A549 treated with AZD2906 at 1 μM for 4 hours (cell line): ENCODE measurements at places on chromosomes 7 and 10. TPM values are rescaled to one million over a fixed set of nuclear protein-coding genes. Genes with fewer than 3 reads are reported as not detected.

CABCOCO1 gene
- 0.16 to 0.50 TPM (median 0.41 TPM) in 5 replicates for total RNA-seq

TRIP6 gene
- total RNA-seq: 42.1 to 58.3 TPM (median 52.4 TPM) in 5 replicates

SNCG gene
- 10.4 to 14.7 TPM (median 14.1 TPM) in 5 replicates for total RNA-seq

WASHC2A gene
- 10.9 to 14.9 TPM (median 11.3 TPM) in 5 replicates for total RNA-seq

NEUROD6 gene
- not detected in 5 replicates for total RNA-seq

GPRIN2 gene
- total RNA-seq: 29.8 to 43.1 TPM (median 39.4 TPM) in 5 replicates

HKDC1 gene
- 8.0 to 11.7 TPM (median 9.0 TPM) in 5 replicates for total RNA-seq

HOXA7 gene
- 5.0 to 5.3 TPM (median 5.2 TPM) in 5 replicates for total RNA-seq

MACROH2A2 gene
- total RNA-seq: 23.6 to 28.1 TPM (median 26.2 TPM) in 5 replicates

PAX2 gene
- 0.19 to 0.26 TPM (median 0.22 TPM) in 5 replicates for total RNA-seq

PIK3AP1 gene
- total RNA-seq: 0.55 to 0.90 TPM (median 0.58 TPM) in 5 replicates

CFAP69 gene
- total RNA-seq: 1.2 to 2.5 TPM (median 2.0 TPM) in 5 replicates

GIGYF1 gene
- 12.5 to 20.6 TPM (median 17.5 TPM) in 5 replicates for total RNA-seq

WDFY4 gene
- total RNA-seq: 0.03 to 0.11 TPM (median 0.06 TPM) in 4 of 5 replicates, not detected in the other

OR2A14 gene
- total RNA-seq: not detected in 5 replicates

PAX4 gene
- not detected in 5 replicates for total RNA-seq

FKBP6 gene
- total RNA-seq: not detected in 5 replicates

RASA4 gene
- 1.5 to 2.5 TPM (median 2.1 TPM) in 5 replicates for total RNA-seq

GNG11 gene
- 32.6 to 36.5 TPM (median 33.6 TPM) in 5 replicates for total RNA-seq

CHCHD1 gene
- 59.1 to 72.4 TPM (median 64.6 TPM) in 5 replicates for total RNA-seq

TRIM50 gene
- not detected in 5 replicates for total RNA-seq

MSMB gene
- total RNA-seq: not detected in 5 replicates

MARVELD1 gene
- total RNA-seq: 43.7 to 55.5 TPM (median 52.2 TPM) in 5 replicates

ANKRD30A gene
- 0.49 to 0.92 TPM (median 0.66 TPM) in 5 replicates for total RNA-seq

LAMB1 gene
- total RNA-seq: 94.3 to 137 TPM (median 104 TPM) in 5 replicates

MMD2 gene
- total RNA-seq: not detected in 5 replicates

SAMD9 gene
- total RNA-seq: 2.2 to 4.2 TPM (median 3.5 TPM) in 5 replicates

PCLO gene
- 0.77 to 1.5 TPM (median 0.85 TPM) in 5 replicates for total RNA-seq

ADAM12 gene
- 2.7 to 4.7 TPM (median 3.8 TPM) in 5 replicates for total RNA-seq

AP1S1 gene
- total RNA-seq: 146 to 161 TPM (median 152 TPM) in 5 replicates

ATOH7 gene
- total RNA-seq: 0.08 to 0.36 TPM (median 0.21 TPM) in 5 replicates

OPALIN gene
- total RNA-seq: not detected in 5 replicates

STAMBPL1 gene
- total RNA-seq: 23.1 to 27.7 TPM (median 25.4 TPM) in 5 replicates

WASHC2C gene
- 16.4 to 22.2 TPM (median 18.6 TPM) in 5 replicates for total RNA-seq

UNC5B gene
- 3.1 to 4.8 TPM (median 3.8 TPM) in 5 replicates for total RNA-seq

LRMDA gene
- 3.8 to 4.7 TPM (median 4.1 TPM) in 5 replicates for total RNA-seq

NUTM2B gene
- total RNA-seq: 0.19 to 0.42 TPM (median 0.26 TPM) in 5 replicates

GSTK1 gene
- total RNA-seq: 106 to 121 TPM (median 118 TPM) in 5 replicates

NME8 gene
- total RNA-seq: not detected in 5 replicates

ECHDC3 gene
- 9.4 to 10.9 TPM (median 10.4 TPM) in 5 replicates for total RNA-seq

CLRN3 gene
- not detected in 5 replicates for total RNA-seq

C10orf62 gene
- total RNA-seq: 0.08 to 0.17 TPM (median 0.09 TPM) in 5 replicates
